Karpas-422 (cell line): ENCODE measurements at places on chromosomes 5 and 9. TPM values are rescaled to one million over a fixed set of nuclear protein-coding genes. Genes with fewer than 3 reads are reported as not detected.

- no peak for DNase-seq
- no peaks in the 10 kb centered on the region for H3K27me3 ChIP-seq
- no peak overlapping the region for H3K27ac ChIP-seq
- no peak overlapping the region for H3K4me3 ChIP-seq
- no peaks in the 10 kb centered on the region for H3K4me1 ChIP-seq
Measured at GRCh38 chr9:108053555-108054061, 564.0 kb upstream of the KLF4 start.

DNA sequence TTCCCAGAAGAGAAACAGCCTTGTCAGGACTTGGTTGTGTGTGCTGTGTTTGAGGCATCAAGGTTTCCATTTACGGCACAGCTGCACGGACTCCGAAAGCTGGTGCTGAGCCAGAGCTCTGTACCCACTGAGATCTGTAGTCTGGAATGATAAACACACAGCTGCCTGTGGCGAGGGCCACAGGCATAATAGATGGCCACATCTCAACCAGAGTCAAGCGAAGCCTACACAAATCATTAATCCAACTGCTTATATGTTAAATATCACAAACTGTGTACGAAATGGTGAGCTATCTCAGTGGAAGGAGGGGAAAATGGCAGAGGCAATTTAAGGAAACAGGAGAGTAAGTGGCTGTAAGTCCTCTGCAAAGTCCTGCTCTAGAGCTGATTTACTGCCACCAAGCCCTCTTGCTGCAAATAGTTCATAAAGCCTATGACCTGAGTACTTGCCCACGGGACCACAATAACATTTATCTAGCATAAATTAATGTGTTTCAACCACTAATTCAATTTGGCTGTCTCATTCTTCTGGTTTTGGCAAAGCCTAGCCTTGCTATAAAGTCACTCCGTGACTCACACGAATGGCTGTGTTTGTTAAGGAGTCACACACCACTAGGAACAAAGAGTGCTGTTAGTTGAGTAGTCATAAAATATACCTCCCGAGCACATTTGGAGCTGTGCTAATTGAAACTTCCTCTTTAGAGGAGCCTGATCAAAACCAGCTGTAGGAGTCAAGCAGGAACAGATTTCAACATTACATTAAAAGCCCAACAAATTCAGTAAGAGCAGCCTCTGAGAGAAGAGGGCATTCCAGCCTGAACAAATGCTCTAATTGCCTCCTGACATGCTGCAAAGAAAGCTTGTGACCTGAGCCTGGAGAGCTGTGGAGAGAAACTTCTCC lies 738.6 kb upstream of the ZNF608 start:
- no peak overlapping the region for H3K27ac ChIP-seq
- H3K4me1 ChIP-seq: no peaks in the 10 kb centered on the region
- H3K4me3 ChIP-seq: no peak overlapping the region
- H3K27me3 ChIP-seq: no peaks in the 10 kb centered on the region
- no peaks in the 10 kb centered on the region for H3K36me3 ChIP-seq

GRCh38 chr5:96404191-96404867 lies 28.7 kb downstream of the PCSK1 start:
- no peak overlapping the region for H3K4me3 ChIP-seq
- no peaks in the 10 kb centered on the region for H3K4me1 ChIP-seq
- H3K27ac ChIP-seq: no peak overlapping the region
- DNase-seq: no peak

DNA sequence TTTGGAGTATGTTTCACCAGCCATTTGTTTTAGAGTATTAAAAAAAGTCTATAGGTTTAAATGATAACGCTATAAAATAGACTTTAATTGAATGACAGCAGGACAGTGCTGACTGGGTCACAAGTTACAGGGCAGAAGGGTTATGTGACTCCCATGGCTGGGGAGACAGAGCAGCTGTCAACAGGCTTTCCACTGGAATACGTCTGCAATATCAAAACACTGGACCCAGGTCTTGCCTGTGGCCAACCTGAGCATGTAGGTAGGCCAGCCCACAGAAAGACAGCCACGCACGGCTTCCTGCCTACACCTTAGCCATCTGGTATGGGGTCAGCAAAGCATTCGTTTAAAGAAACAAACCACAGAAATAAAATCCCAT lies 80.7 kb downstream of the OTULIN start:
- H3K36me3 ChIP-seq: no peaks in the 10 kb centered on the region
- no peak overlapping the region for H3K4me3 ChIP-seq
- H3K4me1 ChIP-seq: no peaks in the 10 kb centered on the region
- H3K27me3 ChIP-seq: no peaks in the 10 kb centered on the region
- DNase-seq: no peak

The GABBR2 gene
- 0.30 and 2.5 TPM in 2 replicates for total RNA-seq

The ADCY2 gene
- not detected in 2 replicates for total RNA-seq
